ENCODE measurements at places on chromosomes 7 and 10.

DNA sequence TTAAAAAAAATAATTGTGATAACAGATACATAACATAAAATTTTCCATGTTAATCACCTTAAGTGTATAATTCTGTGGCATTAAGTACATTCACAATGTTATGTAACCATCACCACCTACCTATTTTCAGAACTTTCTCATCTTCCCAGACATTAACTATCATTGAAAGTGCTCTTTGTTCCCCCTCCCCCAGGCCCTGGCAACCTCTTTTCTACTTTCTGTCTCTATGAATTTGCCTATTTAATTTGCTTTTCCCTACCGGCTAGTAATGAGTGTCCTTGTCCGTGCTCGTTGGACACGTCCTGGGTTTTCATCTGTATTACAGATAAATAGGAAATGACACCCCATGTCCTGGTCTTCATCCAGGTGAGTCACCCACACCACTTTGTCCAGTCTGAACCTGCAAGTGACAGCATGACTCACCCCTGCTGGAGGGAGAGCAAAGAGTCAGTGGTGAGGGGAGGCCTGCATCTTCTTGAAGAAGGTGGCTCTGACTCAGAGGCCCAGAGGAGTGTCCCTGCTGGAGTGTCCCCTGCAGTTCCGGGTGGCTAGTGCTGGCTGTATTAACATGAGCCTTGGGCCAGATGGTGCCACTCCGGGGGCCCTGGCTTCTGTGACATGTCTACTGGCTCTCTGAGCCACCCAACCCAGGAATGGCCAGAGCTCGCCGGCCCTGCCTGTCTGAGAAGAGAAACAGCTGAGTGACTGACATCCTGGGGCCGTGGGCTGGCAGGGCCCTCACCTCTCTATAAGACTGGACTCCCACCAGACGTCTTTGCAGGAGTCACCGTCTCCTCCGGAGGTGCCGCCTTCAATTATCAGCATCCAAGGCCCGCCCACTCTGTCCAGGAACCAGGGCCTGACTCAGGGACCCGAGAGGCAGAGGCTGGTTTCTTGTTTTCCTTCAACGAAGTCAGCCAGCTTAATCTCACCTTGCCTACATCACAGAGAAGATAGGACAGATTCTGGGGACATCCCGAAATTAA, 503.2 kb upstream of the MKI67 start:
- peak; percentile 20 for DNase-seq

DNA sequence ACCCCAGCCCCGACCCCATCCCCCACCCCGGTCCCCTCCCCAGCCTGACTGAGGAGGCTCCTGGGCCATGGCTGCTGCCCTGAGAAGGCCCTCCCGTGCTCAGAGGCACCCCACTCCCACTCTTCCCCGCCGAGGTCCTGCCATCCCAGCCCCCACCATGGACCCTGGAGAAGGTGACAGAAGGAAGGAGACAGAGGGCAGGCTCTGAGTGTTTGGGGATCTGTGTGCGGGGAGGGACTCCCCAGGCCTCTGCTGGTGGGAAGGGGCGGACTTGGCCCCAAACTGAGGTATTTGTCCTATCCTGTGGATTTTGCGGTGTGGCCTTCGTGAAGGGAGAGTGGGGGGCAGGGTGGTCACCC, 53.4 kb downstream of the PWWP2B start:
- no peak for DNase-seq

DNA sequence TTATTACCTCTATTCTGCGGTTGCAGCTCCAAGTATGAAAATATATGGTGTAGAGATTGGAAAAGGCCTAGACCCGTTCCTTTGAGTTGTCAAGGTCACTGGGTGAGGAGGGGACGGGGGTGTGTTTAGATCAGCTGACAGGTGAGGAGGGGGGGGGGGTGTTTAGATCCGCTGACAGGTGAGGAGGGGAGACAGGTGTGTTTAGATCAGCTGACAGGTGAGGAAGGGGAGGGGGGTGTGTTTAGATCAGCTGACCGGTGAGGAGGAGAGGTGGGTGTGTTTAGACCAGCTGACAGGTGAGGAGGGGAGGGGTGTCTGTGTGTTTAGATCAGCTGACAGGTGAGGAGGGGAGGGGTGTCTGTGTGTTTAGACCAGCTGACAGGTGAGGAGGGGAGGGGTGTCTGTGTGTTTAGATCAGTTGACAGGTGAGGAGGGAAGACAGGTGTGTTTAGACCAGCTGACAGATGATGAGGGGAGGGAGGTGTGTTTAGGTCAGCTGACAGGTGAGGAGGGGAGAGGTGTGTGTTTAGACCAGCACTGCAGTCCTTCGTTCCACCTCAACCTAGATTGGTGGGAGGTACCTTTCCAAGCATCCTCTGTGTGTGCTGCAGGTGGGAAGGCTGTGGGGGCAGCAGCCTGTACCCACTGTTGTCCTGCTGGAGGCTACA, 655.0 kb upstream of the ADARB2 start:
- DNase-seq = no peak

- DNase-seq = no peak
These were observed 931 bp downstream of the PAPSS2 start for GRCh38 chr10:87660484-87661133.

GRCh38 chr10:7417103-7417623, 6.3 kb upstream of the SFMBT2 start:
- peak; percentile 53 for DNase-seq

- no peak for DNase-seq
These were observed 123.3 kb downstream of the ZMIZ1 start for GRCh38 chr10:79191951-79192676.

GRCh38 chr7:80307227-80307856, 172.7 kb downstream of the GNAI1 start:
- peak; percentile 55 for DNase-seq

- DNase-seq = no peak
These were observed 59.8 kb upstream of the CYP2C9 start for GRCh38 chr10:94878649-94879048.

DNA sequence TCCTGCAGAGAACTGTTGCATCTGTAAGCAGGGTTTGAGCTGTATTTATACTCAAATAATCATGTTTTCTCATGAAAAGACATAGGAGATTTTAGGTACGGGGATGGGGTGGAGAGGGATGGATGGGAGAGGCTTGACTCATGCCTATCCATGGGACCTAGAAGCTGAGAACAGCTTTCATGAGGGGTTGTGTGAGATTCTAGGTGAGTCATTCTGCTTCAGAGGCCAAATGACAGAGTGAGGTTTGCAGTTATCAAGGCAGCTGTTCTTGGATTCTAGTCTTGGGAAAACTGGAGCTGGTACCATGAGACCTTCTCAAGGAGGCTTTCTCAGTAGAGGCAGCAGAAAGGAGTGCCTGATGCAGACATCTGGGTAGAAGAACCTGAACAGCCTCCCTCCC, 746.9 kb downstream of the TYW1 start:
- no peak for DNase-seq

DNA sequence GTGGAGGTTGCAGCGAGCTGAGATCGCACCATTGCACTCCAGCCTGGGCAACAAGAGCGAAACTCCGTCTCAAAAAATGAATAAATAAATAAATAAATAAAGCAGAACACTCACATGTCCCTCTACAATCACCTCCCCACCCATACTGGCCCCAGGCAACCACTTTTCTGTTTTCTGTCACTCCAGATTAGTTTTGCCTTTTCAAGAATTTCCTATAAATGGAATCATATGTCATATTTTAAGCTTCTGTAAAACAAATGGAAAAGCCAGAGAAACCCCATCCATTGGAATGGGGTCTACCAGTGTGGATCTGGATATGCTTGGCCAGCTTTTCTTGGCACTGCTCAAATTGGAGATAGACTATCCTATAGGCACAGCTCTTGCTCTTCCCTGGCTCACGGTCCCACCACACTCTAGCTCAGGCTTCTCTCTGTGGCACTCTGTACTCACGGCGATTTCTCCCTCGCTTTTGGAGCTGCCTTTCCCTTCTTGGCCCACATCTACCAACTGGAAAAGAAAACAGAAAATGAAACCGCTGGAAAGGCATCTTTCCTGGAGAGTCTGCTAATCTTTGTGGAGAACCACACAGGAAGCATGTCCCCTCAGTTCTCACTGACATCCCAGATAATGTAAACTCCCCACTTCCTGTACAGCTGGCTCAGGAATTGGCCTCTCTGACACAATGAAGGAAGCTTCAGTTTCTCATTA, 210.1 kb downstream of the JCAD start:
- peak; percentile 84 for DNase-seq

DNA sequence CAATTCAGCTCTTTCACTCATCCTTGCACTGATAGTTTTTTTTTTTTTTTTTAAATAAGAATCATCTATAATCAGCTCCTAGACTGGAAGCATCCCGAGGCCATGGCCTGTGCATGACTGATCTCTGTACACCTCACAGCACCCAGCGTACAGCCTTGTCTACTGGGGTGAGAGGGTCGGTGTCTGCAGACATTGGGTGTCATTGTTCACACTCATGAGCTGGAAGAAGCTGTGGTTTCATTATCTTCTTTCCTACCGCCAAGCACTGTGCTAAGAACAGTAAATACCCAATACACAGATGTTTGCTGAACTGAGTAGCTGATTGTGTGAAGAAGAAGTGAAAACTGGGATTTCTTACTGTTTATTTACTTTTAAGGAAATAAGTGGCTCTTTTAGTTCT, 123.6 kb downstream of the CLEC2L start:
- DNase-seq = no peak

- no peak for DNase-seq
These were observed 29.0 kb downstream of the FGFBP3 start for GRCh38 chr10:91880310-91880709.

DNA sequence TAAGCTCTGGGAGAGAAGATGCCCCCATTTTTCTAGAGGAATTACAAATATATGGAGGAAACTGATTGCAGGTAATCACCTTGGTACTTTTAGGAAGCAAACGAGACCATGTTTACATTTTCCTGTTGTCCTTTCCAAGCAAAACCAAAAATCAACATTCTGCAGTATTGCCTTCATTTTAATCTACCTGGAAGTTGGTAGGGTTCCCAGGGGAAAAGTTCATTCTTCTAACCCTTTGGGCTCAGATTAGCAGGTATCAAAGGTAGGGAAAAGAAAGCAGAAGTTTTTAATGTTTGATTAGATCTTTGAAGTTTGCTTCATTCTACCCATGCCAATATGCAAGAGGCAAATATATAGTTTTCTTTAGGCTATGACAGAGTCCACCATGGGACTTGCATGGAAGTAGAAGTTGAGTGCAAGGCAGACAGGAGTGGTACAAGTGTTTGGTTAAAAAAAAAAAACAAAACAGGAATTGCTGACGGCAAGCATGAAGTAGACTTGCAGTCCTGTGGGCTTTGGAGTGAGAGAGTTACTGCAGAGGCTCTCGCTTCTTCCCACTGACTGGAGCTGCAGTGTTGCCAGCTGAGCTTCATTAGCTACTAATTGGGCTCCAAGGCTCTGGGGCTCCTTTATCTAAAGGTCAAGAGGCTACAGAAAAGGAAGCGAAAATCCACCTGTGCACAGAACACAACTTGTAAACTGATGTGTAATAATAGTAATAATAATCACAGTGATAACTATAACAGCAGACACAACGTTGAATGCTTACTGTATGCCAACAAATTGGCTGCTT, 28.9 kb upstream of the ASAH2 start:
- DNase-seq = no peak

- no peak for DNase-seq
These were observed 27.6 kb downstream of the SEMA3C start for GRCh38 chr7:80891259-80891544.

- no peak for DNase-seq
These were observed 124.5 kb downstream of the CXCL12 start for GRCh38 chr10:44260286-44260928.

DNA sequence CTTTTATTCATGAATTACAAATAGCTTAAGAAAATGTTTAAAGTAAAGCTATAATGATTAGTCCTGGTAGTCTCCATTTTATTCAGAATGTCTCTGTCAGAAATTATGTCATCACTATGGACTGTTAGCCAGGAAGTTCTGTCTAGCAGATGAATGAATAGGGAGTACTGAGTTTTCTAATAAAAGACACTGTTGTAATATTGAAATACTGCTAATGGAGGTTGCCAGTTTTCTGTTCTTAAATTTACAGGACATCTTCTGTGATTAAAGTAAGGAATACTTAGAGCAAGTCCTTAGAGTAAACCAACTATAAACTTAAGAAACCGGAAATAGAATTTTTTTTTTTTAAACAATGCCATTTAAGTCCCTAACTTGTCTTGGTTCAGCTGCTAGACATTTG, 309.8 kb downstream of the ADK start:
- DNase-seq = no peak

GRCh38 chr10:62582804-62583208, 208.6 kb downstream of the ZNF365 start:
- peak; percentile 77 for DNase-seq

GRCh38 chr7:503575-504111, 16.0 kb downstream of the PDGFA start:
- no peak for DNase-seq

DNA sequence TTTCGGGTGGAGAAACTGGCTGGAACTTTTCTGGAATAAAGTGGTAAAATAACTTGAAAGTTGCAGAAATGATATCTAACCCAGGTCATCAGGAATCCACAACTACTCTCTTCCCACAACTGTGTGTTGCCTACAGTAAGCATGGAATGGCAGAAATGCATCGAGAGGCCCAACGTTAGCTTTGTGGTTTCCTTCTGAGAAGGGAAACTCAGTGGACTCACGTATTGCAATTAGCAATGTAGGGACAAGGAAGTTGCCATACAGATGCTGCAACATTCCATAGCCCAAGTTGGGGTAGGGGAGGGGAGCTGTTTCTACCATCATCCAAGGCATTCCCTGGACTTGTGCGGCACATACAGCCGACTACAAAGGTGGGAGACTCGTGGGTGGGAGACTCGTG, 1.9 kb downstream of the PON1 start:
- DNase-seq = no peak

- no peak for DNase-seq
These were observed 46.7 kb downstream of the ZNF777 start for GRCh38 chr7:149414171-149414570.

Measured in astrocyte of the cerebellum (primary cell).